ENCODE measurements at places on chromosomes 7 and 10.

DNA sequence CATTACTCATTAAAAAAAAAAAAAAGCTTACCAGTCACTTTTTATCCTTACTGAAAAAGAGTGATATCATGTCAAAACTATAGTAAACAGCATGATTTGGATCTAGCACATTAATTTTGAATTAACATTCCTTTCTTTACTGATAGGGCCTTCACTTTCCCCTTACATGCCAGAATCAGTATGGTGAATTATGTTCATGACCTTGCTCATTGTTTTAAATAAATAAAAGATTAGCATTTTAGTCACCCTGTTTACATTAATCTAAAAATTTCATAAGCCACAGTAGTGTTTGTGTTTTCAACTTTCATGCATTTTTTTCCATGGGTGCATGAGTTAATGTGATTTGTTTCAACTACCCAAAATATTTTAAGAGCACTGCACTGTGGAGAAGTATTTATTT lies 160.8 kb downstream of the TFEC start:
- no peak for DNase-seq

GRCh38 chr10:43249962-43250614 lies 16.8 kb downstream of the RASGEF1A start:
- DNase-seq = no peak

- DNase-seq = no peak
Measured at GRCh38 chr7:157565981-157566630, 229.3 kb downstream of the DNAJB6 start.

- no peak for DNase-seq
Measured at GRCh38 chr7:88664630-88665233, 94.8 kb upstream of the ZNF804B start.

GRCh38 chr10:14691359-14691758 lies 83.3 kb downstream of the FAM107B start:
- no peak for DNase-seq

DNA sequence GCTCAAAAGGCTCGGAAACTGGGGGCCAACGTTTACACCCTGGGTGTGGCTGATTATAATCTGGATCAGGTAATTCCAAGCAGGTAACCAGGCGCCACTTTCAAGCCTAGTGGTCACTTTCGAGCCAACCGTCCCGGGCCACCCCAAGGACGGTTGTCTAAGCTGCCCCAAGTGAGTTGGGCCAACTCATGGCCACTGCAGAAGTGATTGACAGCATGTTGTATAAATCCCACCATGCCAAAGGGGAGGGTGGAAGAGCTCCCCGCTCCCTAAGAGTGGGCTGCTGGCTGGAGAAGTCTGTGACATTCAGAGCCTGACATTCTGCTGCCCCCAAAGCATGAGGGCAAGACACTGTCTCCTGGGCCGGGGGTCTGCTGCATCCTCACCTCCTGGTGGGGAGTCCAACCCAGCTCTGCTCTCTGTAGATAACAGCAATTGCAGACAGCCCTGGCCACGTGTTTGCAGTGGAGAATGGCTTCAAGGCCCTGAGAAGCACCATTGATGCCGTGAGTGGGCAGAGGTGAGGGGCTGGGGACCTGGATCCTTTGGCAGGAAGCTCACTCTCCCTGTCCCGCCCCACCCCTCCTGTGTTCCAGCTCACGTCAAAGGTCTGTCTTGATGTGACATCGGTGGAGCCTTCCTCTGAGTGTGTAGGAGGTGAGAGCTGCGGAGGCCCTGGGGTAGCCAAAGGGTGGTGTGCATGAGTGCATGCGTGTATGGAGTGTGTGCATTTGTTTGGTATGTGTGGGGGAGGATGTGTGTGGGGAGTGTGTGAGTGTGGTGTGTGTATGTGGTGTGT lies 10.8 kb downstream of the ANTXRL start:
- DNase-seq = no peak

- DNase-seq = no peak
Measured at GRCh38 chr10:102595293-102595692, 49.0 kb upstream of the TRIM8 start.

GRCh38 chr7:128679920-128680319 lies 7.8 kb downstream of the GARIN1A start:
- DNase-seq = no peak

- DNase-seq = no peak
Measured at GRCh38 chr7:1562597-1563051, 6.6 kb upstream of the TMEM184A start.

GRCh38 chr10:62860946-62861345 lies 44.8 kb upstream of the EGR2 start:
- DNase-seq = no peak

GRCh38 chr10:106355450-106355849 lies 809.1 kb downstream of the SORCS1 start:
- DNase-seq = no peak

GRCh38 chr7:51078653-51079052 lies 238.0 kb downstream of the COBL start:
- no peak for DNase-seq

All from AML-193 (cell line).